ENCODE measurements at places on chromosomes 7 and 10. TPM values are rescaled to one million over a fixed set of nuclear protein-coding genes. Genes with fewer than 3 reads are reported as not detected.

Gene GPR26
- total RNA-seq = not detected

Gene AP5Z1
- total RNA-seq = 33.9 TPM

Gene TFEC
- 0.36 TPM for total RNA-seq

Gene TIMM23
- 54.1 TPM for total RNA-seq

Gene PLAC9
- total RNA-seq = 78.7 TPM

Gene BMPER
- total RNA-seq = 157 TPM

Gene HOXA4
- total RNA-seq = 0.57 TPM

Gene IFIT1
- 172 TPM for total RNA-seq

Gene ABCB1
- total RNA-seq = 0.36 TPM

Gene CALML3
- not detected for total RNA-seq

Gene AOAH
- 0.74 TPM for total RNA-seq

Gene ALOX5
- not detected for total RNA-seq

Gene PRPS1L1
- total RNA-seq = not detected

Gene FAM241B
- not detected for total RNA-seq

Gene PRSS37
- total RNA-seq = not detected

Gene TMEM130
- 0.57 TPM for total RNA-seq

Gene BTBD16
- total RNA-seq = 0.09 TPM

Gene INHBA
- total RNA-seq = 20.0 TPM

Measured in fibroblast of the aortic adventitia (primary cell).